ENCODE measurements at places on chromosomes 2 and 18.

- DNase-seq: no peak
These were observed 357.3 kb downstream of the ZEB2 start for GRCh38 chr2:144162652-144163051.

- no peak for DNase-seq
These were observed 586 bp upstream of the ANKRD23 start for GRCh38 chr2:96844405-96844808.

- DNase-seq: no peak
These were observed 20.9 kb downstream of the SOX11 start for GRCh38 chr2:5713101-5713500.

DNA sequence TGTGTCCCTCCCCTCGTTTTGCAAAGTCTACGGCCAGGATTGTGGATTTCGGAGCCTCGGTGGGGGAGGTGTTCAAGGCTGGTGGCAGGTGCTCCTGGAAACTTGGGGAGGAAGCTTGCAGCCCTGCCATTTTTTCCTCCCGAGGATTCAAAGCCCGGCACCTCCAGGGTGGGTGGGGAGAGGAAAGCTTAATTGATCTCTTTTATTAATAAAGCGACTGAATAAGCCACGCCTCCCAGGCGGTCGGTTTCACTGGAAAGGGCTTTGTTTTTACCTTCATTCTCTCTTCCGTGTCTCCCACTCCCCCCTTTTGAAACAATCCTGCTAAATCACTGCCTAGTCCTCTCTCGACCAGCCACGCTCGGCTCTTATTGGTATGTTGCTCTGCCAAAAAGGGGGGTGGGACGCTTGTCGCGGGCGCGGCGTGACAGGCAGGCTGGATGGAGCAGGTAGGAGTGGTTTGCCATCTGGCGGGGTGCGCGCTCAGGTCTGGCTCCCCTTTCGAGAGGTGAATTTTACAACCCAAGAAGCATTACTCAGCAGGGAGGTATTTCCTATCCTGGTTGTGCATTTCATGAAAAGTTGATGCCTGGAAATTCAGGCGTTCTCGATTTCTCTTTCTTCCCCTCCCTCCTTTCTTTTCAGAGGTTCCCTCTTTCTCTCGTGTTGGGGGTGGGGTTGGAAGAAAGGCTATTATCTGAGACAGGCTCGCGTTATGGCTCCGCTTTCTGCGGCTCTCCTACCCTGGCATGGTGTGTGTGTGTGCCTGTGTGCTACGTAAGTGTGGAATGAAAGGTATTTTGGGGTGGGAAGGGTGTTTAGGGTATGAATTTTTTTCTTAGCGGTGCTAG is 1.4 kb downstream of the NEDD4L start:
- peak; percentile 25 for DNase-seq

Data from stimulated activated CD4-positive, alpha-beta T cell treated with anti-CD3 and anti-CD28 coated beads, Interleukin-15, amount 100 ng/mL, for 1 hour (primary cell).